ENCODE measurements at places on chromosomes 2 and 18. TPM values are rescaled to one million over a fixed set of nuclear protein-coding genes. Genes with fewer than 3 reads are reported as not detected.
A peak's percentile ranks its signal among the peaks of the same experiment; 100 is the strongest.

GRCh38 chr2:233349005-233349998 is 5.0 kb upstream of the DGKD start:
- H3K4me3 ChIP-seq = no peak overlapping the region
- no peaks in the 10 kb centered on the region for H3K36me3 ChIP-seq
- DNase-seq = no peak
- no peak overlapping the region for H3K27ac ChIP-seq
- H3K4me1 ChIP-seq = peaks cover 13% of the 10 kb centered on the region

TYMS gene
- 6.0 TPM for total RNA-seq

DNA sequence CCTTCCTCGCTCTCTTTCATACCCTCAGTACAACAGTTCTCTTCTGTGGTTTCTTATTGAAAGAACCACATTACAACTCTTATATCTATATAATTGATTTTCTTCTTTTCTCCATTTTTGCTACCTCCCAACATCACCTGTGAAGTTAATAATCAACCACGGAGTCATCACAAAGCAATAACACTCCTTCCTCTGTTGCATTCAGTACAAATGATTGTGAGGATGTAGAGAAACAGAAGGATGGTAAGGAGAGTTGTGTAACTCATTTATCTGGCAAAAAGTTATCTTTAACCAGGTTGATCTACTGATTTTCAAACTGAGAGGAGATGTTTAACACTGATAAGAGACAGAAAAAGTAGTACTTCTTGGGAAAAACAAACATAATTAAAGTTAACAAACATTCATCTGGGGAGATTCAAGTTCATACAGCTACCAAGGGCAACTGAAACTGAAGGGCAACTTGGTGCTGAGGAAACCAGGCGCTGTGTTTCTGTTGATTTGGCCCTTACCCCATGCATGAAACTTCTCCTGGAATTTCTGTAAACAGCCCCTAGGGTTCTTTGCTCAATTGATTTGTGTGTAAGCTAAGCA is 14.2 kb downstream of the IDH1 start:
- no peak overlapping the region for H3K27ac ChIP-seq
- no peak overlapping the region for H3K4me3 ChIP-seq
- H3K36me3 ChIP-seq = peaks cover 68% of the 10 kb centered on the region
- H3K27me3 ChIP-seq = no peaks in the 10 kb centered on the region
- DNase-seq = no peak

HDAC4 gene
- 49.9 TPM for total RNA-seq

ASXL3 gene
- 0.55 TPM for total RNA-seq

DNA sequence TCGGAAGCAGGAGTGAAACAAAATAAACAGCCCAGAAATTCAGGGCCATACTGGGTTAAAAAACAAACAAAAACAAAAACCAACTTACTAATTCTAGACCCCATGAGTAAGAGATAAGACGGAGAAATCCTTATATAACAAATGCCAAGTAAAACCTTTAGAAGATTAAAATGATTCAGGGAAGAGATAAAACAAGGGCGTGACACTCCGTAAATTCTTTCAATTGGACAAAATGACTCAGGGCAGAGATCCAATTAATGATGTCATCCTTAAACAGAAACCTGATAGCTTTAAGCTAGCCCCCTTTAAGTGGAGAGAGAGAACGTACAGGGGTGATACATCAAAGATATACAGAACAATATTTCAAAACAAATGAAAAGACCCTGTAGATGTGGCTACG is 317.4 kb downstream of the NBAS start:
- no peaks in the 10 kb centered on the region for H3K27me3 ChIP-seq
- no peak overlapping the region for H3K27ac ChIP-seq
- H3K36me3 ChIP-seq = no peaks in the 10 kb centered on the region
- no peak for DNase-seq

DNA sequence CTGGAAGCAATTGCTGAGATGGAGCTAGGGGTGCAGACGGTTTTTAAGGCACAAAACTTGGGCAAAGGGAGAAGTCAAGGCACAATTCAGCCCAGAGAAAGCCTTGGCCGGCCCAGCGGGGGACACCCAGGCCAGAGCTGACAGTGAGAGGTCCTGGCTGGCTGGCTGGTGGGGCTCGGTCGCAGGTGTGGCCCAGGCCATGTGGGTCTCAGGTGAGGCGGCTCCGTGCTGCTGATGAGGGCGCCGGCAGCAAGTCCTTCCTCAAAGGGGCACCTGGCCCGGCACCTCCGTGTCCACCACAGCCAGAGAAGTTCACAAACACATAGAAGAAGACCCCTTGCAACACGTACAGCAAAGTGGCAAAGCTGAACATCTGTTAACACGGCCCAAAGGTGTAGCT is 54.2 kb upstream of the LDLRAD4 start:
- DNase-seq = peak; percentile 72
- H3K4me1 ChIP-seq = no peaks in the 10 kb centered on the region
- no peaks in the 10 kb centered on the region for H3K36me3 ChIP-seq
- H3K27ac ChIP-seq = no peak overlapping the region
- no peaks in the 10 kb centered on the region for H3K27me3 ChIP-seq

DNA sequence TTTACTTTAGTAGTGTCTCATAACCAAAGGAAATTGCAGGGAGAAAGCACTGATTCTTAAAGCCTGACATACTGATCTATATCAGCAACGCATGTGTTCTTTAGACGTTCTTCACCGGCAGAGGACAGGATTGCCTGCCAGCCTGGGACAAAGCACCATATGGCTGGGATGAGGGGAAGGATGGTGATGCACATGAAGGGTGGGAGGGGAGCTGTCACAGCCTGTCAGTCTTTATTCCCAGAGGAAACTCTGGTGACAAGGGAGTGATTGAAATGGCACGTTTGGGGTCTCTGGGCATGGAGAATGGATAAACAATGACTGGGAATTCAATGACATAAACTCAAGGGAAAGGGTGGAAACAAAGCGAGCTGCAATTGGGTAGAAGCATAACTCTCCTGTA is 808.1 kb downstream of the DCC start:
- H3K4me3 ChIP-seq = no peak overlapping the region
- H3K27me3 ChIP-seq = no peaks in the 10 kb centered on the region
- no peak for DNase-seq
- H3K36me3 ChIP-seq = no peaks in the 10 kb centered on the region

- DNase-seq = no peak
- H3K4me3 ChIP-seq = no peak overlapping the region
- H3K36me3 ChIP-seq = peaks cover 47% of the 10 kb centered on the region
- no peaks in the 10 kb centered on the region for H3K27me3 ChIP-seq
- peaks cover 12% of the 10 kb centered on the region for H3K4me1 ChIP-seq
Measured at GRCh38 chr2:219285373-219285735, 6.2 kb downstream of the DNAJB2 start.

DNA sequence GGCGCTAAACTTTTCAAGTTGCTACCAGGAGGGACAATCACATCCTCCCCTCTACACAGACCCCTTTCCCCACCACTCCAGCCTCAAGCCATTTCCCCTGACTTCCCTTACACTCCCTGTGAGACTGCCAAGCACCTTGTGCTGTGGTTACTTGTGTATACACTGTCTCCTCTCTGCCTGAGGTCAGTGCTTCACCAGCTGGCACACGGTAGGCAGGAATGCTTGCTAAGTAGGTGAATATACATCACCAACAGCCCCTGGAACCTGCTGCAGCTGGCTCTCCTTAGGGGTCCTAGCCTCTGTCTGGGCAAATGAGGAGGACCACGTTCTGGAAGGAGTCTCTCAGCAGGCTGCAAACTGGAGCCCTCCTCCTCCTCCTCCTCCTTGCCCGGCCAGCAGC is 38.3 kb upstream of the ACAA2 start:
- H3K36me3 ChIP-seq = no peaks in the 10 kb centered on the region
- H3K27ac ChIP-seq = no peak overlapping the region
- no peaks in the 10 kb centered on the region for H3K27me3 ChIP-seq

GGCX gene
- total RNA-seq = 33.5 TPM

- H3K27ac ChIP-seq = no peak overlapping the region
- H3K27me3 ChIP-seq = no peaks in the 10 kb centered on the region
- no peak for DNase-seq
- H3K36me3 ChIP-seq = no peaks in the 10 kb centered on the region
- H3K4me1 ChIP-seq = no peaks in the 10 kb centered on the region
Measured at GRCh38 chr2:36695746-36696415, 626 bp upstream of the VIT start.

DNA sequence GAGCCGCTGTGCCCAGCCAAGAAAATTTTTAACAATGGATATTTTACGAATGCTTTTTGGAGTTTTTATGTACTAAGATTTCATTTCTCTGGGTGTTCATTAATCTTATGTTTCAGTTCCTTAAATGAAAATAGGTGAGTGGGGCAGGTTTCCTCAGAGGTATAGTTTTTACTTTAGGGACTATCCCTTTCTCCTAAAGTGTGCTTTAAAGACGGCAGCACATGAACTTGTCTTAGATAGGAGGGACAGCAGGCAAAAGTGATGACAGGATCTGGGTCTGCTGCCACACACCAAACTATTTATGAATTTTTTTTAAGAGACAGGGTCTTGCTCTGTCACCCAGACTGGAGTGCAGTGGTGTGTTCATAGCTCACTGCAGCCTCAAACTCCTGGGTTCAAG is 8.0 kb upstream of the REL start:
- no peaks in the 10 kb centered on the region for H3K27me3 ChIP-seq
- no peak overlapping the region for H3K4me3 ChIP-seq
- no peaks in the 10 kb centered on the region for H3K36me3 ChIP-seq
- no peak for DNase-seq
- H3K27ac ChIP-seq = no peak overlapping the region

- DNase-seq = no peak
- H3K4me1 ChIP-seq = peaks cover 11% of the 10 kb centered on the region
- H3K4me3 ChIP-seq = no peak overlapping the region
- H3K27ac ChIP-seq = peak overlapping the region; percentile 73
Measured at GRCh38 chr2:46385786-46386577, 88.8 kb downstream of the EPAS1 start.

ERFE gene
- total RNA-seq = 1.1 TPM

- no peaks in the 10 kb centered on the region for H3K4me1 ChIP-seq
- H3K27me3 ChIP-seq = no peaks in the 10 kb centered on the region
- no peaks in the 10 kb centered on the region for H3K36me3 ChIP-seq
Measured at GRCh38 chr2:136665736-136666135, 99.6 kb upstream of the THSD7B start.

DNA sequence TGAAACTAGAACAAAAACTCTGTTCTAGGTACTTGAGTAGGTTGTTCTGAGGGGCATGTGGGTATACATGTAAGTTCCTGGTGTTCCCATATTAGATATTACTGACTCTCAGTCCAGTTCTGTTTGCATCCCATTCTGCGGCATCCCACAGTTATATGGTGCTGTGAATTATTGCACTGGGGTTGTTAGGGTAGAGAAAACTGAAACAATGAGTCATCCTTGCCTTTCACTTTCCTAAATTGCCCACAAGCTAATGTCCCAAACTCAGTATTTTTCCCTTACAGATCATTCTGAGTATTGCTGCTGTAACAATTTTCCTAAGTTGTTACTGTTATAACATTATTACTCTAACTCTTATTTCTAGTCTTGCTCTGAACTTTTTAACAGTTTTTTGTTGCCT is 3.0 kb downstream of the WDR75 start:
- H3K4me3 ChIP-seq = no peak overlapping the region
- H3K4me1 ChIP-seq = peaks cover 18% of the 10 kb centered on the region
- no peak overlapping the region for H3K27ac ChIP-seq
- H3K36me3 ChIP-seq = no peaks in the 10 kb centered on the region

DNA sequence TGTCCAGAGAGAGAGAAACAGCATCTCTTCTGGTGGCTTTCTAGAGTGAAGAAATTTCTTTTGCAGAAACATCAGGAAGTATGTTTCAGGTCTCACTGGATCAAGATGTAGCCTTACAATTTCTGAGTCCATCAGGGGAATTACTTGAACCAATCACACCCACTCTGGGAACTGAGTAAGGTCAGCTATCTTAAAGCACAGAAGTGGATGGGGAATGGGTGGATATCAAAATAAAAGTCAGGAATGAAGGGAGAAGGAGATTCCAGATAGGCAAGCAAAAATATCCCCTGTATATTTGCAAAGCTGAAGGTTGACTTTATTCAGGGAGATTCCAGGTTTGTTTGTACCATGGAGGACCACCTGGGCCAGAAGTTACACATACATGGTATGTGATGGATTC is 188.0 kb downstream of the CYRIA start:
- H3K27ac ChIP-seq = no peak overlapping the region
- no peak for DNase-seq
- H3K4me3 ChIP-seq = no peak overlapping the region
- H3K27me3 ChIP-seq = no peaks in the 10 kb centered on the region
- no peaks in the 10 kb centered on the region for H3K4me1 ChIP-seq
- no peaks in the 10 kb centered on the region for H3K36me3 ChIP-seq

CTAGE1 gene
- not detected for total RNA-seq

GRCh38 chr18:2303517-2304238 is 267.6 kb downstream of the METTL4 start:
- no peak for DNase-seq
- no peak overlapping the region for H3K27ac ChIP-seq
- H3K4me3 ChIP-seq = no peak overlapping the region
- no peaks in the 10 kb centered on the region for H3K36me3 ChIP-seq

UCN gene
- 4.1 TPM for total RNA-seq

DNA sequence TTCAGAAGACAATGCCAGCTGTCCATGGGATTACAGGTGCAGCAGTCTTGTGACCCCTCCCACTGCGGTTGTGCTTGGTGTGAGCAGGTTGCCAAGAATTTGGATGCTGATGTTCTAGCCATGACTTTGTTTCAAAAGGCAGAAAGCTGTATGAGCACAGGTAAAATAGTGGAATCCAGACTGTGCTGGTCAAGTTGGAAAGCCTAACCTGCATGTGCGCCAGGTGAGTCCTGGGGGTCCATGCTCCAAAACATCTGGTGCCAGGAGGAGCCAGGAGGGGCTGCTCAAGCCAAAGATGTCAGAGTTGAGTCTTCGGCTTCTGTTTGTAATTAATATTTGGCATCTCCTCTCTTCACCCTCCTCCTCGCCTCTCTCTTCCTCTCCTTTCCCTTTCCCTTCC is 330.1 kb downstream of the MYCN start:
- no peak overlapping the region for H3K4me3 ChIP-seq
- no peaks in the 10 kb centered on the region for H3K4me1 ChIP-seq
- no peak for DNase-seq
- no peaks in the 10 kb centered on the region for H3K27me3 ChIP-seq
- no peak overlapping the region for H3K27ac ChIP-seq

Data from upper lobe of left lung (tissue), 6 donors.